ENCODE measurements at places on chromosomes 2 and 18.

DNA sequence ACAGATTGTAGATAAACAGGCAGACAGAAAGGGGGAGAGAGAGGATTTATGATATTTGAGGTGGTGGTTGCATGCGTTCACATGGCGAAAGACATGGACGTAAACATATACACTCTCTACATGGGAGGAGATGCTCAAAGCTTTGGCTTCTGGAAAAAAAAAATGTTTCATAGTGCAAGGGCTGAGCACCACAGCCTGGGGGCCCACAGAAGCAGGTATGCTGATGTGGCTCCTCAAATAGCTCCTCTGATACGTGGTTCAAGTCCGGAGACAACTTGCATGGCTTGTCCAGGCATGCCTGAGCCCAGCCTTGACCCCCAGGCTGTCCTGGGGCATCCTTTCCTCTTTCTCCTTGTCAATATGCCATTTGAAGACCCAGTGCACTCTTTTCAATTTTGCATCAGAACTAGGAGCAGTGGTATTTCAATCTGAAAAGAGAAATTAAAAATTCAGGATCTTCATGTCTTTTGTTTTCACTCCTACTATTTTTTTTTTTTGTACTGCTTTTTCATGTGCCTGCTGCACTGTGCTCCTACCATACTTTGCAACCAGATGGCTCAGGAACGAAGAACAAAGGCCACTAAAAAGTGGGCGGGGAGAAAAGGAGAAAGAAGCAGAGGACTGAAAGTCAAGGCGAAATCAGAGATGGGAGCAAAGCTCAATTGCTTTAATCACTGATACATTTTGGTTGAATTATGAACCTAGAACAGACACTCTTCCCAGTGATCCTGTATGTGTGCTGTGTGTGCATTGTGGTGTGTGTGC is 495.7 kb upstream of the TCF4 start:
- no peak for DNase-seq

- DNase-seq = no peak
These were observed 188.7 kb downstream of the MBD5 start for GRCh38 chr2:148209603-148210002.

- DNase-seq = no peak
These were observed 213.4 kb downstream of the RND3 start for GRCh38 chr2:150274108-150274507.

DNA sequence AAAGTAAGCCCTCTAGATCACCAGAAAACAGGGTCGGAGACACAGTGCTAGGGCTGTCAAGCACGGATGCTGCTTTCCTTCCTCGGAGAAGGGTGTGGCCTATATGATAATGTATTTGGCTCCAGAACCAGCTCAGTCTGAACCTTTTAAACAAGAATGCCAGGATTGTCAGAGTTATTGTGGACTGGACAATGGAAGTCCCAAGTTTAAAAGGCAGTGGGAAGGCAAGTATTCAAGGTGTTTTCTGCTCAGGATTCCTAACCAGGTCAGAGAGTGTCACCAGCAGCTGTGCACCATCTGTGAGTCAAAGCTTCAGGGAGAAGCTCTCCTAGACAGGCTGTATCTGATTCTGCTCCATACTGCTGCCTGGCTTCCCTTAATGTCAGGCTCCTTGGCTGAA is 94.8 kb downstream of the SPOPL start:
- DNase-seq = no peak

DNA sequence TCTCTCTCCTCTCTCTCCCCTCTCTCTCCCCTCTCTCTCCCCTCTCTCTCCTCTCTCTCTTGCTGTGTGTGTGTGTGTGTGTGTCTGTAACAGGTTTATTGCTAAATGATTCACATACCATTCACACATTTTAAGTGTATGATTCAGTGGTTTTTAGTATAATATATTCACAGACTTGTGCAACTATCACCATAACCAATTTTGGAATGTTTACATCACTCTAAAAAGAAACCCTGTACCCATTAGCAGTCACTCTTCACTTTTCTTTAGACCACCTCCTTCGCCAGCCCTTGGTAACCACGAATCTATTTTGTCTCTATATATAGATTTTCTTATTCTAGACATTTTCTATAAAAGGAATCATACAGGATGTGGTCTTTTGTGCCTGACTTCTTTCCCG is 11.4 kb downstream of the THNSL2 start:
- no peak for DNase-seq

DNA sequence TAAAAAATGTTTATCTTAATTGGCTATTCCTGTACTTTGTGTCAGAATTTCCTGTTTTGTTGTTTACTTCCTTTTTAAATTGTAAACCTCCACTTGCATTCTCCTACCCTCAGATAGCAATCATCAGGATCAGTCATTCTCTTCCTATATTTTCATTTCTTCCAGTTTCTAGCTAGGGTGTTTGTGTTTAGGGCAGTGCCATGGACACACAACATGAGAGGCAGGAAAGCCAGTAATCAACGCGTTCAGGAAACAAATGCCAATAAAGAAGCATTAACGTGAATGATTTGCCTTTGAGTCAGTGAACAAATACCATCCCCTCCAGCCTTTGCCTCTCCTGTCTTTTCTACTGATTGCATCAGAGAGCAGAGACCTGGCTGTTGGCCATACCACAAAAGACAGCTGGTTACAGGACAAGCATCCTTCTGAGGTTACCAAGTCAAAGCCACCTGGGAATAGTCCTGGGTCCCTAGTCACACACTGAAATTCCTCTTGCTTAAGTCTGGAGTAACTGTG is 56.7 kb upstream of the FHL2 start:
- no peak for DNase-seq

GRCh38 chr2:236171181-236171679 is 3.0 kb upstream of the GBX2 start:
- no peak for DNase-seq

DNA sequence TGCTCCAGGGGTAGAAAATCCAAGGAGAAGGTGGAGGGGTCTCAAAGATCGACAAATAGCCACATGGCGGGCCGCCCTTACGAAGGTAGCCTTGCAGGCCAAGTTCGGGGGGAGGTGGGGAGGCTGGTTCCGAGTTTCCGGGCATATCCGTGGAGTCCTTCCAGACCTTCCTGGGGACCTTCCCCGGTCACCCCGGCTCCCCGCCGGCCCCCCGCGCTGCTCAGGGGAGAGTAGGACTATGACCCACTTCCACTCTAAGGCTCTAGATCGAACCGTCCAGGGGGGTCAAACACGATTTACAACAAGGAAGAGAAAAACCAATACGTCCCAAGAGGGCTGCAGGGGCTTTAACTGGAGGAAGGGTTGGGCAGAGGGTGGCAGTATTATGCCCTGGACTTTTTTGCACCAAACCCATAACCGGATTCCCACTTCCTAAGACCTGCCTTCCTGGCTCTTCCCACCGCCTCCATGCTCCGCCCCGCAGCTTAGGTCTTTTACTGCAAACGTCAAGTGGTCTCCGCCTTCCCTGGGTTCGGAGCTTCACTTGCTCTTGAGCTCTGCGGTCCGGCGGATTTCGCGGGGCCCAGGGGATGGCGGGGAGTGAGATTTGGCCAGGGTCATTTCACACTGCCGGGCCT is 779 bp upstream of the LYPD6 start:
- no peak for DNase-seq

DNA sequence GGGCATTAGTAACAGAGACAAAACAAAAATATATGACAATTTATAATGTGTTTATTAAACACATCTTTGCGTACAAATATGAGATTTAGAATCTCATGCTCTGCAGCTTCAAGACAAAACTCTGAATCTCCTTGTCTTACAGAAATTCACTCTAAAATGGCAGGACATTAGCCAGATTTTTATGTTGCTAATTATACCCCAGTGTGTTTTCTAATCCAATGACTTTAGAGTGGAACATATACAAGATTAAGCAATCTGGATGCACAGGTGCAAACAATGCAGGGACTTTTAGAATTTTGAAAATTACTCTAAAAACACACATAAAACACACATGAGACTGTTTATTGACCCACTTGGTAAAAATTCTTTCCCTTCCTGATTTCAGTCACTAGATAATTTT is 85.9 kb downstream of the CALCRL start:
- DNase-seq = no peak

DNA sequence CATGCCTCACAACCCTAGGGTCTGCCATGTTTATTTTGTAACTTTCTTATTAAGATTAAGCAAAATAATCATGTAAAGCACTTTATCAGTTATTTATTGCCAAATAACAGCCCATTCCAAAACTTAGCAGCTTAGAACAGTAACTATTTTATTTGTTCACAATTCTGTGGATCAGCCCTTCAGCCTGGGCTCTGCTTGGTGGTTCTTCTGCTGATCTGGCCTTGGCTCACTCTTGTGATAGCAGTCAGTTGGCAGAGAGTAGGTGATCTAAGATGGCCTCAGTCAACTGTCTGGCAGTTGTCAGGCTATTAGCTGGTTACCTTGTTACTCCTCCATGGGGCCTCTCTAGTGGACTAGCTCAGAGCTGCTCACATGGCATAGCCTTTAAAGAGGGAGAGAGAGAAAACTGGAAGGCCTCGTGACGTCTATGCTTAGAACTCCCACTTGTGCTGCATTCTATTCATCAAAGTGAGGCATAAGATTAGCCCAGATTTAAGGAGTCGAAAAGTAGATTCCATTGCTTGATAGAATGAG is 54.3 kb downstream of the PLCL1 start:
- no peak for DNase-seq

- DNase-seq = peak; percentile 66
These were observed 99.5 kb upstream of the STK39 start for GRCh38 chr2:168346725-168347477.

DNA sequence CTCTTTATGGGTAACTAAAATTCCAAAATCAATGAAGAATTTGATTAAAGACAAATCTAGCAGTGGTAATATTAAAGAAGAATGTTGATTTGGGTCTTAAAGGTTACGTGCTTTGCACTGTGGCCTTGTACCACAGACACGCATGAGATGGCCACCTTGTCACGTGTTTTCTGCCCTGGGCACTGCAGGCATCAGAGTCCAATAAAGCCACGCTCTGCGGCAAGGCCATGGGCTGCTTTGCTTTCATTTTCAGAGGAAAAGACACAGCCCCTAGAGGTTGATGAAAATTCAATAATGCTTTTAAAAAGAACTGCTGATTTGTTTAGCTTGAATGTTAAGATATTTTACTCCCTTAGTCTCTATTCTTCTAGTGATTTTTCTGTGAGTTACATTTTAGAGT is 30.4 kb downstream of the AOX1 start:
- DNase-seq = no peak

DNA sequence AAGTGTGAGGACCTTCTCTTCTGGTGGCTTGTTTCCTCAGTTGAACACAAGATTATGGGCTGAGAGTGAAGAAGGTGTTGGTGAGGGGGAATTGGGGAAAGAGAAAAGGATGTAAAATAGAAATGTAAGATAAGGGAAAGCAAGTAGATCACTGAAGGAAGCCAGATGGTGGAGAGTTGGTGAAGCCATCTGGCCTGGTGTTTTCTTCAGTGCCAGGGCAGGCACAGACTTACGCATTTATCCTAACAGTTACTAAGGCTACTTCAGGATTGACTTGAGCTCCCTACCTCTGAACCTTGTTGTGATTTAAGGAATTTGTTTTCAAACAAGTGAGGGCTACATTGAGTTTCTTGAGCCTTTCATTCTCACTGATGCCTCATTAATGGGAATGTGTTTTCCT is 113.8 kb downstream of the GALNT1 start:
- no peak for DNase-seq

- DNase-seq = no peak
These were observed 24.4 kb upstream of the ADAM23 start for GRCh38 chr2:206418968-206419367.

- DNase-seq = no peak
These were observed 11.8 kb downstream of the MTX2 start for GRCh38 chr2:176280867-176281658.

DNA sequence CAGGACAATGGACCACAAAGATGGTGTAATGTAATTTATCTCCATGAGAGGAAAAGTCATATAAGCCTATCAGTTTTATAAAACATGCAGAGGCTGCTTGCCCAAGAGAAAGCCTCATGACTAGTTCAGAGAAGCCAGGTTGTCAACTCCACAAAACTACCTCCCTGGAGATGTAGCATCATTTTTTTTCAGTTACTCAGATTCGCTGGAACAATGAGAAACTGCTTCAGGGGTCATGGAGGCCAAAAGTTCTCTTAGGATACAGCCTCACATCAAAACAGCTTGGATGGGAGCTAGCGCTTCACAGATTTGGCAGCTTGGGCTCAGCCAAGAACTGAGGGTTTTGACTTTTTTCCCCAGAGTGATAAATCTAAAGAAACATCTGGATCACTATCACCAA is 263.5 kb downstream of the INSIG2 start:
- no peak for DNase-seq

GRCh38 chr18:29892960-29893558 is 1149.5 kb downstream of the DSC3 start:
- DNase-seq = no peak

- DNase-seq = no peak
These were observed 155.5 kb downstream of the IKZF2 start for GRCh38 chr2:212995920-212996319.

DNA sequence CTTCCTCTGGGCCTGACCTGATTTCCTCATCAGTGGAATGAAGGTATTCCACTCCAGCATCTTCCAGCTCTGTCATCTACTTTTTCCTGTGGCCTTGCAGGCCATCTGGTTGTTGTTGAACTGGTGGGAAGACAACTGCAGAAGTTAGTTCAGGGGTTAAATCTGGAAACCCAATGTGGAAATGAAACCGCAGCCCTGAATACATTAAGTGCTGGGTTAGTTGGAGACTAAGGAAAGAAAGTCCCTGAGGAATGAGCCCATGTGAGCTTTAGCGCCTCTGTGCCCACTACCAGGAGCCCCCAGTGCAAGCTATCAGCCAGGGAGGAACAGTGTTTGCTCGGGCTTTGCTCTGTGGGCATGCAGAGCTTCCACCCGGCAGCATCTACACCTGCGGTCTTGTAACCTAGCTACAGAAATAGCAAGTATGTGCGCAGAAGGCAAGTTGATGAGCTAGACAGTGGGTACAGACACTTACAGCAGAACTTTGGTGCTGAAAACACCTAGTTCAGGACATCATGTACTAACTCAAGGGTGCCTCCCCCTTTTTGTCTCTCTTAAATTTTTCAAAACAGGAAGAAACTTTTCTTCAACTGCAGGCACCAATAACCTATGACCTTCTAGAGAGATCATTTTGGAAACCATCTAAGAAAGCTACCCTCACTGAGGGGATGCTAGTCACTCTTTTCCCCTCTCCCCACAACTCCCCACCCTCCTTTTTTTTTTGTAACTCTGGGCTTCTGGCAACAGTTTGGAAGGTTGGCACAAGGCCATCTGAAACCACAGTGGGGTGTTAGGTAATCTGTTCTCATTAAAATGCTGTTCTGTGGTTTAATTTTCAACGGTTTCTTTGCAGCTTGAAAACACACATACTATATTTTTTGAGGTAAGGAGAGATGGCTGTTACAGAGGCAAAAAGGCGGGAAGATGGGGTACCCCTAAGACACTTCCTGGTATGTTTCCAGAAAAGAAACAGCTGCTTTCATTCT is 18.3 kb upstream of the CXCR4 start:
- peak; percentile 77 for DNase-seq

- DNase-seq = no peak
These were observed 102.2 kb upstream of the UXS1 start for GRCh38 chr2:106296182-106296815.
